ENCODE measurements at places on chromosomes 16 and 17.

DNA sequence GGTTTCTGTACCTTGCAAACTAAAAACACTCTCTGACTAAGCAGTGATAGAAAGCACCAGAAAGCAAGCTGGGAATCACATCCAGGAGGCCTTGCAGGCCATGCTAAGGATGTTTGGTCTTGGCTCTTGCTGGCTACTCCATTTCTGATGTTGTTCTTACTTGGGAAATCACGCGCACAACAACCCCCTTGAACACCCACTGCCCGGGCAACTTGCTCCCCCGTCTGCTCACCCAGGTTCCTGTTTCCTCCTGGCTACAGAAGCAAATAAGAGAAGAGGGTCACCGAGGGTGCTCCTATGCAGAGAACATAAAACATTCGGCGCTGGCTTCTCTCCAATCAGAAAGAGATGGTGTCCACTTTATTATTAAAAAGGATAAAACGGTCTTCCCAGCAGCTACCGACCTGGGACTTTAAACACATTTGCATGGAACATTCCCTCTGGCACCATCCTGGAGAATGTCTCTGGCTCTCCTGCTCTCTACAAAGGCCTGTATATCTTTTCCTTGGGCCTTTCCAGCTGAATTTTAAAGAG is 271.2 kb upstream of the RPL38 start:
- DNase-seq: no peak

DNA sequence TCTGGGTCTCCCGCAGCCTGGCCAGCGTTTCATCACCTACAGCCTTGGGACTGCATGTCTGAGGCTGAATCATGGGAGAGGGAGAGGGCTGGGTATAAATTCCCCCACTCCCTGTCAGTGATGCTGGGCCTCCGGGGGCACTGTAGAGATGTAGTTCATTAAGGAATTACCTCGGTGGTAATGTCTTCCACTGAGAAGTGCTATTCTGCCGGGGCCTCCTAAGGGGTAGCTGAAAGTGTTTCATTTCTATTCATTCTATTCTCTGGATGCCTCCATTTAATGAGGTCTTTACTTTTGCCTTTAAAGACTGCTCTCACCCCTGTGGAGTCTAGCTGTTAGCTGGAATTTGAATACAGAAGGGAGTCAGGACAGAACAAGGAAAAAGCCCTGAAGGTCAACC is 116.4 kb upstream of the HS3ST4 start:
- no peak for DNase-seq

DNA sequence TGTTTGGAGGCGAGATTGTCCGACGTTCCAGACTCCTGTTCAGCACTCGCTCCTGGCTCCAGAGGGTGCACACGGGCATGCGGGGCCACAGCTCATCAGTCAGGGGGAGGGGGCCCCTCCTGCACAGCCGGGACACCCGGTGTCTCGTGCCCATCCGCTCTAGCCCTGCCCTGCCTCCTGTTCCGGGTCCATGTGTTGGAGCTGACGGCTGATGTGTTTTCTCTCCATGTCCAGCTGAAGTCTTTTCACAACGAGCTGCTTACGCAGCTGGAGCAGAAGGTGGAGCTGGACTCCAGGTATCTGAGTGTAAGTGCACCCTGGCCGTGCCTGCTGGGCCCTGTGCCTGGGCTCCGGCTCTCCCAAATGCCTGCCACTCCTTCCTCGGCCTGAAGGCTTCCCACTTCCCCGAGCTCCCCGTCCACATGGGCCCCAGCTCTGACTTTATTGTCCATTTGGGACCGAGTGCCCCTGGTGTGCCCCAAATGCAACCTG is 50.5 kb downstream of the BAIAP2 start:
- DNase-seq: no peak

DNA sequence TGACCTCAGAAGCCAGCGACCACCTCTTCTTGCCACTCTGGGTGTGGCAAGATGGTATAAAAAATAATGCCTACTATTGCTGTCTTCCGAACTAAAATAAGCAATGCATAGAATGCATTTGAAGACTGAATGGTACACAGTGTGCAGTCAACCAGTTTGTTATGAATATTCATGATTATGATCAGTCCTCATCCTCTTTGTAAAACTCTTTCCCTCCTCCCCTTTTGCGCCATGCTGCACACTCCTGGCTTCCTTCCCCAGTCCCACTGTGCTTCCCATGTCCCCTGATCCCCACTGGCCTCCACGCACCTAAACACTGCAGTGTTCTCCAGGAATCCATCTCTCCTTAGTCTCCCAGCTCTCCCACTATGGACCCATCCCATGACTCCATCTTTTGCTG is 348.0 kb downstream of the SOX9 start:
- no peak for DNase-seq

GRCh38 chr17:9768381-9768934 is 22.9 kb downstream of the DHRS7C start:
- DNase-seq: peak; percentile 44

- DNase-seq: no peak
Measured at GRCh38 chr17:14144508-14144907, 75.2 kb downstream of the COX10 start.

DNA sequence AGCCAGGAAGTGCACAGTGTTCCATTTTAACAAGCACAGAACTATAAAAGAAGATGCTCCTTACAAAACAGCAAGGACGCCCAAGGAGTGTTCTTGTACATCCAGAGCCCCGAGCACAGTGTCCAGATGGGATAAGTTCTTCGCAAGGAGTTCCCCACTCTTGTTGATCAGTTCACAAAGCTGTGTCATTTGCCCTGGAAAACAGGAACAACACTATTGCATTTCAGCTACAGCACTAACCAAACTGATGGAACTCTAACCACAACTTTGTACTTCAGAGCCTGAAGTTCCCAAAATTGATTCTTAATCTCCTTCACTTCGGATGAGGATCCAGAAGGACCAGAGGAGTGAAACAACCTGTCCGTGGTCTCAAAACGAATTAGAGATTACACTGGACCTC is 5.1 kb downstream of the COPS3 start:
- no peak for DNase-seq

- no peak for DNase-seq
Measured at GRCh38 chr17:44581868-44582267, 24.6 kb downstream of the FZD2 start.

GRCh38 chr17:31509095-31509804 is 117.8 kb downstream of the RAB11FIP4 start:
- peak; percentile 42 for DNase-seq

DNA sequence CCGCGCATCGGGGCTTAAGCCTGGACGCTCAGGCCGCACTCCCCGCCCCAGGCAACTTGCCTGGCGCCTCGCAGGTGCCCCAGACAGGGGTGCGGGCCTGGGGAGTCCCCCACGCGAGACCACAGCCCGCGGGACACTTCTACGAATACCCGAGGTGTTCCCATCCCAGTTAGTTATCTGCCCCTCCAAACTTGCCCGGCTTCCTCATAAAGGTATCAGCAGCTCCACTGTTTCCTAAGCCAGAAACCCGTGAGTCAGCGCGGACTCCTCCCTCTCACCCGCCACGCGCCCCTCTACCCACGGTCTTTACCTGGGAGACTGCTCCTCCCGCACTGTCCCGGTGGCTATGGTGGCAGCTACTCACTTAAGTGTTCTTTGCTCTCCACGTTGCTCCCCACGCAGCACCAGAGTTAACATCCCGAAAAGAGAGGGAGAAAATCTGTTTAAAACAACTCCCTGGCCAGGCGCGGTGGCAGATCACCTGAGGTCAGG is 1.0 kb upstream of the CREBBP start:
- no peak for DNase-seq

GRCh38 chr17:9336817-9337216 is 238.8 kb downstream of the STX8 start:
- no peak for DNase-seq

GRCh38 chr16:61382435-61382834 is 653.8 kb downstream of the CDH8 start:
- DNase-seq: no peak

GRCh38 chr17:2195729-2196128 is 107.9 kb downstream of the SMG6 start:
- DNase-seq: peak; percentile 40

GRCh38 chr17:44001461-44001920 is 2.9 kb upstream of the NAGS start:
- DNase-seq: no peak

GRCh38 chr17:4634976-4635375 is 6.5 kb downstream of the ALOX15 start:
- no peak for DNase-seq

DNA sequence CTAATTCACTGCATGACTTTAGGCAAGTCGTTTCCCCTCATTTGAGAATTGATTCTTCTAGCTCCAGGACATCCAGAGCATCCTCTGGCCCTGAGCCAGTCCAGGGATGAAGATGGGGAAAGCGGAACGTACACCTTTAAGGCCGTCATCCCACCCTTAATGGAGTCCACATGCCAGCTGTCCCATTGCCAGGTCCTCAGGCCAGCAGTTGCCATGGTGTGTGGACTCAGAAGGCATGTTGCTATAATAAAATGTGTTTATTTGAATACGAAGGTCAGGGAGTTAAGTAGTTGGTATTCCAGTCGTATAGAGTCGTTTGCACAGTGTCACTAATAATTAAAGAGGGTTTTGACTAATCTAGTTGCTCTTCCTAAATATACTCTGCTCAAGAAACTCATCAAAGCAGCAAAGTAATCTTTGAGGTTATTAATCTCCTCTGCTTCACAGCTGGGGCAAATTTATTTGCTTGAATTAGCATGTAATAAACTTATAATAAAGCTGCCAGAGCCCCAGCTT is 30.4 kb downstream of the CCDC182 start:
- DNase-seq: no peak

DNA sequence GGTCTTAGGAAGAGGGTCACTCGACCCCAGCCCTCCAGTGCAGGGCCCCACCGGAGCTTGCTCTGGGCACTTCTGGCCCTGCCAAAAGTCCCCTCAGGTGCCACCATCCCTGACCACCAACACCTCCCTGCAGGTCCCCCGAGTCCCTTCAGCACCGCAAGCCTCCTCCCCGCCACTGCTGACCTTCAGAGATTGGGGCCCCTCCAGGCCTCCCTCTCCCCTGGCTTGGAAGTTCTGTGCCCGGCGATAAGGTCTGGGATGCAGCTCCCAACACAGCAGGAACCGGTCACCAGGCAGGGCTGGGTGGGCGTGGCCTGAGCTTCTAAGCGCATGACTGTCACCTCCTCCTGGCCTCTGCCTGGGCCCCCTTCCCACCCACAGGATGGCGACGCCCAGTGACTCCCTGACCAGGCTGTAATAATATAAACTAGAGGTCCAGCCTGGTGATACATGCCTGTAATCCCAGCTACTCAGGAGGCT is 11.2 kb downstream of the PIEZO1 start:
- DNase-seq: no peak

- DNase-seq: no peak
Measured at GRCh38 chr17:19937522-19937921, 40.1 kb downstream of the AKAP10 start.

DNA sequence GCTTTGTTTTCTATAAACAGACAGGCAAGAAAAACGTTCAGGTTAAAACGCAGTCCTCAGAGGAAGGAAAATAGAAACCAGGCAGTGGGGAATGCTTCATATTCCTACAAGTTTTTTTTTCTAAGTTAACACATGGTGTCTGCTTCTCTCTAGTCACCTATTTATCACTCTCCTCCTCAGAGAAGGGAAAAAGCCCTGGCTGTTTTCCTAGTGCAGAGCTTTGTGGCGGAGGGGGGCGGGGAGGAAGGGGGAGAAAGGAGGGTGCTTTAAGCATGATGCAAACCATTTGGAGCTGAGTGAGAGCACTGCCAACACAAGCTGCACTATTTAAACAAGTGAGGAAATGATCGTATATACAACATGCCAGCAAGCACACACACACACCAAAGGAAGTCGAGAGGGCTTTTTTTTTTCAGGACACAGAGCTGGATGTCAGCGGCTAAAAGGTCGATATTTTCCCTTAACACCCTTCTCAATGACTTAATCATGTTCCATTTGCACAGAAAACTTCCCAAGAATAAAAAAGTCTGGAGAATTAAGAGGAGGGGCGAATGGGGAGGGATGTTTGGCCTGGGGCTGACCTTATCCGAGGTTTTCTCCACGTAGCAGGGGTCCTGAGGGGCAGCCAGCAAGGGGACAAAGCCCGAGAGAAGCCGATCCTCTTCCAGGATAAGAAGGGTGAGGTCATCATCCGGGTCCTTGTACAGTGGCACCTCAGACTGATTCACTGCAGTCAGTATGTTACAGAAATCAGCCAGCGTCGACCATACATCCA is 117.4 kb downstream of the HIC1 start:
- DNase-seq: no peak

DNA sequence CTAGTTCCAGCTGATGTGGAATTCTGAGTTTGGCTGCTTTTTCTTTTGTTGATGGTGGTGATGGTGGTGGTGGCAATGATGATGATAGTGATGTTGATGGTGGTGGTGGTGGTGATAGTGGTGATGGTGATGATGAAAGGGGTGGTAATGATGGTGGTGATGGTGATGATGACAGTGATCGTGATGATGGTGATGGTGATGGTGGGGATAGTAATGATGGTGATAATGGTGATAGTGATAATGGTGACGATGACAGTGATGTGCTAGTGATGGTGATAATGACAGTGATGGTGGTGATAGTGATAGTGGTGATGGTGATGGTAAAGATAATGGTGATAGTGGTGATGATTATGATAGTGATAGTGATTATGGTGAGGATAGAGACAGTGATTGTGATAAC is 61.5 kb downstream of the BMERB1 start:
- DNase-seq: no peak
